Stimulated activated CD4-positive, alpha-beta T cell treated with anti-CD3 and anti-CD28 coated beads, TNF-alpha, amount 100 ng/mL, for 1 hour (primary cell): ENCODE measurements at places on chromosomes 3 and 15.

GRCh38 chr3:64187065-64187959, 38.0 kb downstream of the PRICKLE2 start:
- DNase-seq = no peak

- DNase-seq = no peak
Observed at GRCh38 chr3:195838714-195839113, 27.0 kb upstream of the MUC4 start.

DNA sequence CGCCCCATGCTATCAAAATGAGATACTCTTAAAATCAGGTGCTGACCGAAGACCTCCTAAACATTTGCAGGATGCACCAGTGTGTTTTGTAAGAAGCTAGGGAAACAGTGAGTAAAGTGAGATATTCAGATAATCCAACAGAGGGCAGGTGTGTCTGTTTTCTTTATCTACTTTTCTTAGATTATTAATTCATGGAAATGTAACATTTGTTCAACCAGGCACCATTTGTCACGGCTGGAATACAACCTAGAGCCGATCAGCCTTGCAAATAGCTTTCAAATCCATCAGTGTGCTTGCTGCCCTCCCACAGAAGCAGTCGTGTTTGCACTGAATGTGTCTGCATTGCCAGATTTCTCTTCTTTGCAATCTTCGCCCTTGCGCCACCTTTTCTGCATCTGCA, 201.9 kb upstream of the CHRM5 start:
- DNase-seq = no peak

GRCh38 chr3:159082519-159082918, 280.7 kb downstream of the MFSD1 start:
- no peak for DNase-seq

DNA sequence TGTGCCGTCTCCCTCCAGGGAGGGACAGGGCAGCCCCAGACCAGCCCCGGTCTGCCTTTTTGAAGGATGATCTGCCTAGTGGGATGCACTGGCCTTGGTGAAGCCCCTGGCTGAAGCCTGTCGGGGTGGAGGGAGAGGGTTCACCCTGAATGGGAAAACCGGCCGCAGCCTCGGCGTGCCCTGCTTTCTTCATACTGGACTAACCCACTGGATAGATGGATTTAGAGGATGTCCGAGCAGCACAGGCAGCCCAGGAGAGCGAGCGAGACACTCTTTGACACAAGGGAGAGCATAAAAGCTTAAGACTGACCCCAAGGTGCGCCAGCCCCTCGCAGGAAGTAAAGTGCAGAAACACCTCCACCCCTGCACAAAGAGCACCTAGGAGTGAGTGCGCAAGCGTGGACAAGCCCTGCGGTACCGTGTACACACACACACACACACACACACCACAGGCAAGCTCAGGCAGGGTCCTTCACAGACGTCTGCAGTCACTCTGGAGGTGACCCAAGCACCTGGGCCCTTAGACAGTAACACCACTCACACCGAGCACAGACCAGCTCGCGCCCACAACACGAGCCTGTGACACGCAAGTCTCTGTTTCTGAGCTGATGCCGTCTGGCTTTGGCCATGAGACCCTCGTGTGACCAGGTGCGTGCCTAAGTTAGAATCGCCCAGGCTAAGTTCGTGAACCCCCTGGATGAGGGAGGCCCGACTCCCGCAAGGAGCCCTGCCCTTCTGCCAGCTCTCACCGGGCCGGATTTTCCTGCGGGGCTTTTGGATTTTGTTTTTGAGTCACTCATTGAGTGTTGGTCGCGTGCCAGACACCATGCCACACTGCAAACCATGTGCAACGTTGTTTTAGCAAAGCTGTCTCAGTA, 11.3 kb downstream of the SEMA4B start:
- DNase-seq = no peak

DNA sequence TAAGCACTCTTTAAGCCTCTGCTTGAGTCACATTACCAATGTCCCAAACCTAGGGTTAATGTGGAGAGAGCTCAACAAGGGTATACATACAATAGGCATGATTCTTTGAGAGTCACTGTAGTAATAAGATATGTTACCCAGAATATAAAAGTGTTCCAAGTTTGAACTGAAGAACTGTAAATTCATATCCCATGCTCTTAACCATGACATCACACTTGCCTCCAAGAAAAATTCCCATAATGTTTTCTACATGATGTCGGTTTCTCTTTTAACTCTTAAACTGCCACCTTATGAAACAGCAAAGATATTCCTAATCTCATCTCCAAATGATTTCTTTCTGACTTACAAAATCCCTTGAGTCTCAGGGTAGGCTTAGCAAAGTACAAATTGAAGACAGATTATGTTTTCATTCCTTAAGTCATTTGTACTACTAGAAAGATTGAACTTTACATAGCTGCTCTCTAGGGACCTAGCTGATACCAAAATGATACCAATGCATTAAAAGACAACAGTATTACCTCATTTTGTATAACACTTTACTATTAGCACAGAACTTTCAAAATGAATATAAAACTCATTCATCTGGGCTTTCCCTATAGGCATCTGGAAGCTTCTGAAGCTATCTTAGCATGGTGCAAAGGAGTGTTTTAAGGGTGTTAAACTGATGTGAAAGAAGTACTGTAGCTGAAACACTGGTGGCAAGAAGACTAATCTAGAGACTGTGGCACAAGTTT, 127.1 kb downstream of the KCNMB2 start:
- no peak for DNase-seq

DNA sequence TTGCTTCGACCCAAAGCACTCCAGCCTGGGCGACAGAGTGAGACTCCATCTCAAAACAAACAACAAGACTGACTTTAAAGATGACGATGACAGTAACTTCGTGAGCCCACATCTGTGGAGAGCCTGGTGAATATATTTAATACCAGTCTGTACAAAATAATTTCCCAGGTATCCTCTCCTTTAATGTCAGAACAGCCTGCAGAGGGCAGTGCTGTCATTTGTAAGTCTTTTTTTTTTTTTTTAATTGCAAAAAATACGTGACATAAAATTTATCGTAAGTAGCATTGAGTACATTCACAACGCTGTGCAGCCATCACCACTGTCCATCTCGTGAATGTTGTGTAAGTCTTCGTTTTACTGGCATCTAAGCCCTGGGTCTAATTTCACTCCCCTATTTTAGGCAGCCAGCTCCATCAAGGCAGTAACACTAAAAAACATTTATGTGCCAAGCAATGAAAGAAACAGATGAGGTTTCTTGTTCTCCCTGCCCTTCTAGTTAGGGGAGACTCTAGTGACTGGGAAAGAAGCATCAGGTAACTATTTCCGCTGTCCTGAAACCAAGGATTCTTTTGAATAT, 1.4 kb downstream of the HTD2 start:
- DNase-seq = no peak

- no peak for DNase-seq
Observed at GRCh38 chr15:63500265-63501250, 3.8 kb upstream of the USP3 start.

DNA sequence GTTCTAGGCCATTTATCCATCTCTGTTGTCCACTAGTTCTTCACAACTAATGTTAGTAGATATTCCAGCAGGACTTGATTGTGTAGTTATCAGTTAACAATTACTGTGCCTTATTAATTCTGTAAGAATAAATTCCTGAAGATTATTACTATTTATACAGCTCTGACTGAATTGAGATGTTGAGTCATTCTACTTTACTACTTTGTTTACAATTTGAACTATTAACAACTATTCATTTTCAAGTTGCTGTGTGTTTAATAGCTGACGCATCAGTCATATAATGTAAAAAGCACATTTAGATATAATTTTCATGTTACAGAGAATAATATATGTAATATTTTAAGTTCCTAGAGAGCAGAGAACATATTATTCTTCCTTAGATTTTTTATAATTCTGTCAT, 21.1 kb downstream of the DZIP3 start:
- DNase-seq = no peak

DNA sequence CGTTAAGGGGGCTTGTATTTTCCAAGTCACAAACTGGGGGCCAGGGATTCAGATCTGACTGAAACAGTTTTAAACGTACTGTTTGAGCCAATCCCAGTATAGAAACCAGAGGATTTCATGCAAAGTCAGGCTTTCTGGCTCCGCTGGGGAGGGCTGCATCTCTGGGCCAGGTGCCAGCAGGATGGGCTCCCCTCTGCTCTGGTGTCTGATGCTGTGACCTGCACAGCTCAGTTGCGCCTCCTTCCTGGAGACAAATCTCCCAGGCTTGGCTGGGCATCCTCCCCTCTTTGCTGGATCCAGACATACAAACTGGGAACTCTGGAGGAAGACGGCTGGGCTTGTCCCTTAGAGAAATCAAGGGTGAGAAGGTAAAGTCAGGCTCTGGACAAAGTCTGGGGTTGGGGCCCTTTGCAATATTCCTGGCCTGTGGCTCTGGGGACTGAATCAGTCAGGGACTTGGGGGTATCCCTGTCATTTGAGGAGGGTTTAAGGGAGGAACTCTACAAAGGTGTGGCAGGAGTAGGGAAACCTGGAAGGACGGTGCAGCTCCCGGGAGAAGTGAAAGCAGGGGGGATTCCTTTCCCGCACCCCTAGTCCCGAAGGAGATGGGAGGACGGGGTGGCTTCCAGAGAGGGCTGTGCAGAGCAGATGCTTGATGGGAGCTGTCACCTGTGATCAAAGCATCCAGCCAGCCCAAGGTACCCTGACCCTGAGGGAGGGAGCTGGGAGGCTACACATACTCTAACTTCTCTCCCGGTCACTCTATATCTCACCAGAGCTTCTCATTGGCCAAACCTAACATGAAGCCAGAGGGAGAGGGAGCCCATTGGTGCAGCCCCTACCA, 114.8 kb upstream of the ATP2B2 start:
- DNase-seq = no peak

GRCh38 chr15:48442011-48442410, 110.8 kb downstream of the DUT start:
- no peak for DNase-seq

DNA sequence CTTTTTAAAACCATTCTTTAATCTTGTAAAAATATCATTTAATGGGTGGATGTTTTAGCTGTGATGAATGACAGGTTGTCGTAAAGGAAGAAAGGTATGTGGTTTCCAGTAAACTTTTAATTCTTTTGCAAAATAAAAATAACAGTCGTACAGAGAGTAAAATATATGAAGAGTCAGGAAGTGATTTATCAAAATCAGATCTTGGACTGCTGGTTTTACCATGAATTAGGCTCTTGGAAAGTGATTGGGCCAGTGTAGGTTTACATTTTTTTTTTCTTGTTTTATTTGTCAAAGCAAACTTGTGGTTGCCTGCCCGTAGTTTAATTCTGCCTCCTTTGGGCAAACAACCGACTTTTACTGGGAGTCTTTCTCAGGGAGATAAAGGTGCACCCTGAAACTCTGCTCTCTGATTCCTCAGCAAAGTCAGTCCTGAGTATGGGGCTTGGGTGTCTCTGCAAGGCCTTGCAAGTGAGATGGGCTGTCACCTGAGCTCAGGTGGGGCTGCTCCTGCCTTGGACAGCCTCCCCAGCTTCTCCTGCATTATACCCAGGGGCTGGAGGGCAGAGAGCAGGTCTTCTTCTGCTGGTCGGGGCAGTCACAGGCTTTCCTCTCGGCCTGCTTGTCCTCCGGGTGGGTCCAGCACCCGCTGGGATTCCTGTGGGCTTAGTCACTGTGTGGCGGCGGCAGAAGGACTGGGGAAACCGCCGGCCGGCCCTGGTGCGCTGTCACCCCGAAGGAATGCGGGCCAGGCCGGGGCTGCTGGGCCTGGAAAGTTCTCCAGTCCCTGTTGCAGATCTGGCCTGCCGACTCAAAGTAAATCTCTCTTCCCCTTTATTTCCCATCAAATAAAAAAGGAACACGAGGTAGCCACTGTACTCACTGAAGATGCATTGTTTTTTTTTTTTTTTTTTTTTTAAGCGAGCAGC, 79.0 kb downstream of the IGF1R start:
- DNase-seq = no peak

DNA sequence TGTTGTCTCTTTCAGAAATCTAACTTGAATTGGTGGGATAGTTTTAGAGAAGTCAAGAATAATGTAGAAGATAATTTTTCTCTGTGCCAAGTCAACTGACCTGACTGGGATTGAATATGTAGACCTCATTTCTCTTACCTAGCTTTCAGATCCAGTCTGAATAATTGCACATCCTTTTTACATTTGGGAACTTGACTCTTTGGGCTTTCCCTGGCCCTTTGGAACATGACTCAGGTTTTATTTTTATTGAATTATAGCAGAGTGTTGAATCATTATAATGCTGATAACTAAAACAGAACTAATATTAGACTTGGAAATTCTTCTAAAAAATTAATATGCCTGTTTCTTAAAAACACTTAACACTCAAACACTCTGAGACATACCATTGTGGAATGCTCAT, 76.5 kb downstream of the PFN2 start:
- no peak for DNase-seq

DNA sequence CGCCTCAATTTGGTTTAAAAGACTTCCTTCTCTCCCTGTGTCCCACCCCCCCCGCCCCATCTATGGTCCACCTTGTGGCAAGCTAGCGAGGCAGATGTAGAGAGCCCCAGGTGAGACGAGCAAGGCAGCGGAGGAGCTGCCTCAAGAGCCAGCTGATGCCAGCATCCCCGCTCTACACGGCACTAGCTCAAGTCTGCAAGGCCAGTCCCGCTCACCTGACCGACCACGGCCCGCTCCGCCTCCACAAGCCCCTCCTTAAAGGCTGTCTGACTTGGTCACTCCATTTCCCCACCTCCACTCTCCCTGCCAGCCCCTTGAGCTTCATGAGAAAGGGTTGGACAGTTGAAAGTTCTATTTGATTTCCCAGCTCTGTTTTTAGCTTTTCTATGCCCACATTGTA, 56.2 kb upstream of the IGF1R start:
- no peak for DNase-seq

DNA sequence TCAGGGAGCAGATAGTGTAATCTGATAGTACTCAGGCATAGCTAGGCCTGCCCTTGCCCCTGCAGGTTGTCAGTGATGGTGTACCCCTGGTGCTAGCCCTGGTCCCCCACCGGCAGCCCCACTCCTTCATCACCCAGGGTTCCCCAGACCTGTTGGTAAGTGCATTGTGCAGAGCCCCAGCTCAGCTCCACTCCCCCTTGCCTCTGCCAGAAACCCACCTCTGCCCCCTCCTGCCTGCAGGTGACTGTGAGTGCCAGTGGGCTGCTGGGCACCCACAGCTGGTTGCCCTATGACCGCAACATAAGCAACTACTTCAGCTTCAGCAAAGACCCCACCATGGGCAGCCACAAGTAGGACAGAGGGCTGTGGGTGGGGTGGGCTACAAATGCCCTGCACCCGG, 27.5 kb downstream of the NBEAL2 start:
- DNase-seq = no peak

DNA sequence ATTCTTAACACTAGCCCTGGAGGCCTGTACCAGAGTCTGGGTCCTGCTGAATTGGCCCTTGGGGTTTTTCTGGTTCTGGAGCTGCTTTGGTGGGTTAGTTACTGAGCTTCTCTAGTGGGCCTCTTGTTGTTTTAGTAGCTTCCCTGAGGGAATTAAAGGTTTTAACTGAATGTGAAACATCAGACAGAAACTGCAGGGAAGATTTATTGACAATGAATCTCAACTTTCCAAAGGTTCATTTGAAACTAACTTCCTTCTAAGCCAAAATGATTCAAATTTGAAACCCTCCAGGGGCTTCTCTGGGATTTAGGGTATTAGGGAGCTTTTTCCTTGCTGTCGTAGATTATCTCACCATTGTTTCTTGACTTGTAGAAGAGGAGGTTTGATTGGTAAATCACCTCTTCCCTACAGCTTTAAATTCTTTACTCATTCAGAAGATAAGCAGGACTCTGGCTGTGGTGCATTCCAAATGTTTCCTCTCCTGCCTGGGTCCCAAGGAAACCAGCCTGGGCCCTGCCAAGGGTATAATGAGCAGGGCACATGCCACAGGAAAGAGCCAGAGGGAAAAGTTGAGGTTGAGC, 71.0 kb downstream of the TP63 start:
- no peak for DNase-seq
